ENCODE measurements at places on chromosomes 6 and 20.

GRCh38 chr6:128512296-128512695 lies 8.1 kb downstream of the PTPRK start:
- no peak for DNase-seq

- DNase-seq, result peak; percentile 56
Measured at GRCh38 chr20:32021091-32021490, 10.9 kb downstream of the CCM2L start.

- no peak for DNase-seq
Measured at GRCh38 chr20:19070681-19071445, 141.6 kb upstream of the SLC24A3 start.

DNA sequence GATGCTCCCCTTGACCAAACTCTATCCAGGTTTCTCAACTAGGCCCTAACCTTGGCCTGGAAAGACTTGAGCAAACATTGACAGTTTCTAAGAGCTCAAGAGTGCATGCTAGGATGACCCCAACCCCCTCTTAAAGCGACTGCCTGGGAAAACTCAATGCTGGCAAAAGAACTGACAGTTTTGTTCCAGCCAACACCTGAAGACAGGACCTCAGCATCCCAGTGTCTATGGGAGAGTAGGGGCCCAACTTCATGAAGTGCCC lies 119.9 kb downstream of the ZMYND8 start:
- no peak for DNase-seq

GRCh38 chr20:32572271-32572968 lies 12.7 kb downstream of the NOL4L start:
- DNase-seq, result no peak

DNA sequence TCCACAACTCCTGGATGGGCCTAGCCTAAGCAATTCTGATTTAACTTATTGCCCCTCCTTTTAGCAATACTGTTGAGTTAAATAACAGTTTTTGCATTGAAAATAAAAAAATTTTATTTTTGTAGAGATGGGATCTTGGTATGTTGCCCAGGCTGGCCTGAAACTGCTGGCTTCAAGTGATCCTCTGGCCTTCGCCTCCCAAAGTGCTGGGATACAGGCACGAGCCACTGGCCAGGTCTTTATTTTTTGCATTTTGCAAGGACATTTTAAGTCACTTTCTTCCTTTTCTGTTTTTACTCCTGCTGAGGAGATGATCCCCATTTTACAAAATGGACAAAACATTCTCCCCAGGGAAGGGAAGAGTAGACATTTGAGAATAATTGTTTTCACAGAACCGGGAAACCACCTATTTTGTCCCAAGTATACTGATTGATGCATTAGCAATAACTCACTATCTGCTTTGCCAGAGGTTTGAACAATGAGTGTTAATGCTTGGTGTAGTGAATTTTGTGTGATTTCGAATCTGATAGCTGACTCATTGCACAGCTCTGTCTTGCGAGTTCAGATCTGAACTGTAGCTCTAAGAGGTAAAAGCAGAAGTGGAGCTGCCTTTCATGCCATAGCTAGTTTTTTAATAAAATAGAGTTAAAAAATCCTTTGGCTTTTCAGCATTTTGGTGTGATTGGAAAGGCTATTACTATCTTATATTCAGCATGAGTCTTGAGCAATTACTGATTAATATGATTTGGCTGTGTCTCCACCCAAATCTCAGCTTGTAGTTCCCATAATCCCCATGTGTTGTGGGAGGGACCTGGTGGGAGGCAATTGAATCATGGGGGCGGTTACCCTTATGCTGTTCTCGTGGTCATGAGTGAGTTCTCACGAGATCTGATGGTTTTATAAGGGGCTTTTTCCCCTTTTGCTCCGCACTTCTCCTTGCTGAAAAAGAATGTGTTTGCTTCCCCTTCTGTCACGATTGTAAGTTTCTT lies 20.9 kb downstream of the IGF2R start:
- no peak for DNase-seq

GRCh38 chr6:2008383-2008976 lies 236.9 kb downstream of the GMDS start:
- no peak for DNase-seq

DNA sequence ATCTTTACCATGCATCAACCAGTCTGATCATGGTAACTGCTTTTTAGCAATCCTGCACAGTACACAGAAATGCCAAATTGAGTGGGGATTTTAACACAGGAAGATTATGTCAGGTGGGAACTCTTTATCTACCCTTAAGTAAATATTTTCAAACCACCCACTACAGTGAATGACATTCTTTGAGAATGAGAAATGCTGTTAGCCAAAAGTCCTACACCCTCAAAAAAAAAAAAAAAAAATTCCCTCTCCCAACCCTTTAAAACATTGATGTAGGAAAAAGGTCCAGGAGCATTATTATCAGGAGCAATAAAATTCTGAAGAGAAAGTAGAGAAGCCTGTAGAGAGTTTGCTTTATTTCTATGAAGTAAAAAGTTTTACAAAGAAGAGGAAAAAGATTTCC lies 307.2 kb upstream of the THEMIS start:
- DNase-seq, result no peak

DNA sequence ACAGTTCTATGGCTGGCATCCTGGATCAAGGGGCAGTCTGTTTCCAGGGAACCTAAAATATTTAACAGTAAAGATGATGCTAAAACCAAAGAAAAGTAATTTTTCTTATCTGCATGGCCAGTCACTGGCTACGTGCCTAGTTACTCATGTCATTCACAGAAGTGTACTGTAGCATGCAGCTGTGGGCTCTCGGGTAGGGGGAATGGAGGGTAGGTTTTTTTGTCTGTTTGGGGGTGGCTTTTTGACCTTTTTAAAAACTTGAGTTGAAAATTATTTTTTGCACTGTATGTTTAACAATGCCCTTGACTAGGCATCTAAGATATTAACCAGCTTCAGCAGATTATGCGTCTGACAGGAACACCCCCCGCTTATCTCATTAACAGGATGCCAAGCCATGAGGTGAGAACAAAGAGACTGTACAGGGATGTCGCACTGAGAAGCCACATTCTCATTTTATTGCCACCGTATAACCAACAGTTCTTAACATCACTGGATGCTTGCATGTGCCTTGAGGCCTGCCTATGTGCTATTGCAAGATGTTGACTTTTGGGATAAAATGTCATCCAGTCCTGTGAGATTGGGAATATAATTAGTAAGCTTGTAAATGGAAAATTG lies 30.3 kb upstream of the MAPK13 start:
- DNase-seq, result no peak

DNA sequence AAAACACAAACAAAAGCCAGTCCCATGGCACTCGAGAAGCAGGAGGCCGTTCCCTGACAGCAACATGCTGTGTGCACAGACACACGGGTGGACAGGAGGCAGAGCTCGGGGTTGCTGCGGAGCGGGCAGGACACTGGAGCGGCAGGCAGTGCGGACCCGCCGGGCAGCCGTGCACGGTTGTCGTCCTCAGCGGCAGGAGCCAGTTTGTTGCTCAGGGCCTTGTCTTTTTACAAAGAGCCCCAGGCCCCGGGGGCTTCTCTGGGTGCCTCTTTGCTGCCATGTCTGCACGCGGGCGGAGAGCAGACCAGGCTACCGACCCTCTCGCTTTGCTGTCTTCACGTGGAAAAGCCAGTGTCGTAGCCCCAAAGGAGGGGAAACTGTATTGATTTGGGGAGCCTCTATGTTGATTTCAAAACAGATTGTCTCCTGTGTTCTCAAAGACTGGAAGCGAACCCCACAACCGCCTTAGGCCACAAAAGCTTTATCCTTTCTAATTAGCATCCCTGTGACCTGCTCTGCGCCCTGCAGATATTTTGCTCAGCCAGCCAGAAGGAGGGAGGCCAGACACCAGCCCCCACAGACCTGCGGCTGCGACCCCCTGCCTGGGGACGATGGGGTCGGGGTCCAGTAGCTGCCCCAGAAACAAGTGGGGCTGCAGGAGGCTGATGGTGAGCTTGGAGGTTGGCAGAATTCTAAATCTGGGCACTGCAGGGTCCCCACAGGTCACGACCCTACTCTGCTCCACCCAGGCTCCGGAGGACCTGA lies 50.2 kb downstream of the ERMARD start:
- no peak for DNase-seq

- peak; percentile 23 for DNase-seq
Measured at GRCh38 chr20:34512955-34513419, 3.2 kb upstream of the DYNLRB1 start.

DNA sequence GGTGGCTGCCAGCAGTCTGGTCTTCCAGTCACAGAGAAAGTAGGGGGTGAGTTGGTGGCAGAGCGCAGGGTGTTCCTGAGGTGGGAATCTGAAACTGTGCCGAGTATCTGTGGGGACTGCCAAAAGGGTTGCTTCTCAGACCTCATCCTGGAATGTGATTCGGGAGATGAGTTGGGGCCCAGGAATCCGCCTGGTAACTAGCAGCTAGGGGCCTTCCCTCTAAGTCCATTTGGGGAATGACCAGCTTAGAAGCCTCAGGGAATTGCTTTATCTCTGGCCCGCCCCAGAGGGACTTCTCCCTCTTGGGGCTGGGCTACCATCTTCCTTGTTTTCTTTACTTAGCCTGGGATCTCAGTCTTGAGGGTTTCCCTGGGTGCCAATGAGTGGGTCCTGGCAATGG lies 49.6 kb downstream of the MOCS1 start:
- peak; percentile 97 for DNase-seq

DNA sequence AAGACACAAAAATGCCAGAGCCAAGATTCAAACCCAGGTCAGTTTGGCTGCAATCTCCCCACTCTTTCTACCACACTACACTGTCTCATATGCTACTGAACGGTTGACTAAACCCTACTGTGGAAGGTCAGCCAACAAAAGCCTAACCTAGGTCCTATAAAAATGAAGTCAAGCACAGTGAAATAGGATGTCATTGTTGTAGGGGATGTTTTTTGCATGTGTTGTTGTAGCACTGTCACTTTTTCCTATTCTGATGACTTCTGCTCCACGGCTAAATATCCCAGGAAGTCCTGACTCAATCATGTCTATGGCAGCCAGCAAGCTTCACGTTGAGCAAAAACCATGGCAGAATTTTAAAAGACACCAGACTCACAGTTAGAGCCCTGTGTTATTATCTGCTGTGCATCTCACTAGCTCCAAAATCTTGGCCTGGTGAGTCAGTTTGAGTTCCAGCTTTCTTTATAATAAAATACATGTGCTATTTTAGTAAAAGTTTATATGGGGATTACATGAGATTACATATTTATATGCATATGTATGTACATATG lies 322.1 kb upstream of the NT5E start:
- no peak for DNase-seq

GRCh38 chr6:101393829-101394251 lies 332 bp downstream of the GRIK2 start:
- DNase-seq, result peak; percentile 70

DNA sequence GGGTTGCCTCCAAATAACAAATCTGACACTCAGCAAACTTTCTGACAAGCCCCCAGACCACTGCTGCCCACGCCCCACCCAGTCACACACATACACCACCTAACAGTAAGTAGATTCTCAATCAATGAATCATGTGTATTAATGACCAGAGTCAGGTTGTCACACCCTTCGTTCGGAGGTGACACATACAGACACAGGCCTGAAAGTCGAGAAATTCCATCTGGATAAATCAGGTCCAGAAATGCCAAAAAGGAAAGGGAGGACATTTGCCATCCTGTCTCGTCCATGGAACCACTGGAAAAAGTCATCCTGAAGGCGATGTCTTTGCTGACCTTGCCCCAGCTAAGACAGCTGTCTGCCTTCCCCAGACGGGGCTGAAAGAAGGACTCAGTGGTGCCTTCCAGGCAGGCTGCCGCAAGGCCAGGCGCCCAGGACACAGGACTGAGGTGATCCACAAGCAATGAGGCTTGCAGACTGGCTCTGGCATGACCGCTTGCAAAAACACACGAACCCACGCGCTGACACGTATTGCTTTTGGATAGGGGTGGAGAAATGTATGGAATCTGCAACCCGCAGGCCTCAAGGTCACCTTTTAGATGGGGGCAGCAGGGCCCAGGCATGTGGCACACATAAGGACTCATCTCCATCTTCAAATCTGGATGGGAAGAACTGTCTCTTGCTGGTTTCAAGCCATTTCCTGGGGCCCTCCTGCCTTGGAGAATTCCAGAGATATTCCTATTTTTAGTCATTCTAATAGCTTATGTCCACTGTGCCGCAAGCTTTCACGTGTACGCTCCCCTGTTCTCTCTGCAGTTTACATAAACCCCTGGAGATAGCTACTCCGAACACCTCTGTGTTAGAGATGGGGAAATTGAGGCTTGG lies 9.0 kb downstream of the NFATC2 start:
- peak; percentile 8 for DNase-seq

DNA sequence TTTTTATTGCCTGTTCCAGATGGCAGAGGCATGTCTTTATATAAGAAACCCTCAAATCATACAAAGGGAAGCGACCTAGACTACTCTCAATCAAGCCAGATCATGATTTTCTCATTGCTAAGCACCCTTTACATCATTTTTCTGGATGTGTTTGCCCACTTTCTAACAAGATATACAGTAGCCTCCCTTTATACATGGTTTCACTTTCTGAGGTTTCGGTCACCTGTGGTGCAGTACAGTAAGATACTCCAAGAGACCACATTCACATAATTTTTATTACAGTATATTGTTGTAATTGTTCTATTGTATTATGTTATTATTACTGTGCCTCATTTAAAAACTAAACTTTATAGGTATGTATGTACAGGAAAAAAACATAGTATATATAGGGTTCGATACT lies 23.6 kb downstream of the TOMM6 start:
- DNase-seq, result no peak

DNA sequence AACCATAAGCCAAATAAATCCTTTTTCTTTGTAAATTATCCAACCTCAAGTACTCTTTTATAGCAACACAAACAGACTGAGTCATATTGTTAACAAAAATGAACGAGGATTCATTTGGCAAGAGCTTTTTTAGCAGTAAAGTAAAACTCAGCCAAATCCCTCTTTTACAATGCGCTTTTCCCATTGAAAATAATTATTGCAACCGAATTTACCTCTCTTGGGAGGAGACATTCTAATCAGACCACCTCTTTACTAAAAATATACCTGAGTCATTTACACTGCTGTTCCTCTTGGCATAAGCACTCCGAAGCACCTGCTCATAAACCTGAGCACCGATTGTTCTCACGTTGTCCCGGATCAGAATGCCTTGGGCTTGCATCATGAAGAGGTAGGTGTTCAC lies 57.4 kb downstream of the B4GALT5 start:
- DNase-seq, result peak; percentile 24

GRCh38 chr6:37653229-37653628 lies 44.5 kb downstream of the MDGA1 start:
- no peak for DNase-seq

DNA sequence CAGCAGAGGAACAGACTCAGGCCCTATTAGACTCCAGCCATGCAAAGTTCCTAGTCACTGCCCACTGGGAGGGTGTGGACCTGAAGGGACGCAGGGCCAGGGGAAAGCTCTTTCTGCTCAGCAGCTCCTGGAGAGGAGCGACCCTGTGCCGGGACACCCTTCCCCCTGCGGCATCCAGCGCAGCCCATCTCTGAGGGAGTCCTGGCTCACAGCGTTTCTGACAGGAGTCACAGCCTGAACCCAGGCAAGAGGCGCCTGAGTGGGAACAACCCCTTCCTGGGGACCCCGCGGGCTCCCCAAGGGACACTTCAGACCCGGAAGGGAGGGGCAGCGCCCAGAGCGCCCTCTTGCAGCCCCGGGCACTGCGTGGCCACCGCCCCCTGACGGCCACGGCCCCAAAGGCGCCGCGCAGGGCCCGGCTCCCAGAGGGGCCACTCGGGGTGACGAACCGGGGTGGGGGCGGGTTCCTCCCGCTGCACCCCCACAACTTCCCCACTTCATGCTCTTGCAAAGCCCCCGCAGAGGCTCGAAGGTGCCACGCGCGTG lies 862 bp downstream of the UCKL1 start:
- peak; percentile 50 for DNase-seq

- no peak for DNase-seq
Measured at GRCh38 chr20:6180531-6180930, 57.7 kb upstream of the FERMT1 start.

GRCh38 chr20:24768713-24769601 lies 180.1 kb upstream of the CST7 start:
- DNase-seq, result peak; percentile 26

Measured in myocyte (in vitro differentiated cells).